Mucosa of descending colon (tissue), 3 donors: ENCODE measurements at places on chromosomes 4 and X. TPM values are rescaled to one million over a fixed set of nuclear protein-coding genes. Genes with fewer than 3 reads are reported as not detected.

GRCh38 chrX:77442728-77443127 is 4.5 kb upstream of the FGF16 start:
- no peak for DNase-seq

DNA sequence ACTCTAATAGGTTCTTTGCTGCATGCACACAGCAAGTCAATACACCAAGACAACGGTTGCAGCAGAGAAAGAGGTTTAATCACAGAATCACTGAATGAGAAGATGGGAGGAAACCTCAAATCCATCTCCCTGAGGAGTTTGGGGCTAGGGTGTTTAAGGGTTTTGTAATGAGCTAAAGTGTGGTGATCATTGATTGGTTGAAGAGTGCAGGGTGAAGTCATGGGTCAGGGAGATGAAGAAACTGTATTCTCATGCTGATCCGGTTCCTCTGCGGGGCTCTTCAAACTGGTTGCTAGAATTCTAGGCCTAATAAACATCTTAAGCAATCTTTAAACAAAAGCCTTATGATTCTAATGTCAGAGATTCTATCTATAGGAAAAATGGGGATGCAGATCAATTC is 432.5 kb upstream of the FAM47C start:
- no peak for DNase-seq

GRCh38 chrX:11269996-11270395 is 23.2 kb upstream of the AMELX start:
- DNase-seq, result no peak

DNA sequence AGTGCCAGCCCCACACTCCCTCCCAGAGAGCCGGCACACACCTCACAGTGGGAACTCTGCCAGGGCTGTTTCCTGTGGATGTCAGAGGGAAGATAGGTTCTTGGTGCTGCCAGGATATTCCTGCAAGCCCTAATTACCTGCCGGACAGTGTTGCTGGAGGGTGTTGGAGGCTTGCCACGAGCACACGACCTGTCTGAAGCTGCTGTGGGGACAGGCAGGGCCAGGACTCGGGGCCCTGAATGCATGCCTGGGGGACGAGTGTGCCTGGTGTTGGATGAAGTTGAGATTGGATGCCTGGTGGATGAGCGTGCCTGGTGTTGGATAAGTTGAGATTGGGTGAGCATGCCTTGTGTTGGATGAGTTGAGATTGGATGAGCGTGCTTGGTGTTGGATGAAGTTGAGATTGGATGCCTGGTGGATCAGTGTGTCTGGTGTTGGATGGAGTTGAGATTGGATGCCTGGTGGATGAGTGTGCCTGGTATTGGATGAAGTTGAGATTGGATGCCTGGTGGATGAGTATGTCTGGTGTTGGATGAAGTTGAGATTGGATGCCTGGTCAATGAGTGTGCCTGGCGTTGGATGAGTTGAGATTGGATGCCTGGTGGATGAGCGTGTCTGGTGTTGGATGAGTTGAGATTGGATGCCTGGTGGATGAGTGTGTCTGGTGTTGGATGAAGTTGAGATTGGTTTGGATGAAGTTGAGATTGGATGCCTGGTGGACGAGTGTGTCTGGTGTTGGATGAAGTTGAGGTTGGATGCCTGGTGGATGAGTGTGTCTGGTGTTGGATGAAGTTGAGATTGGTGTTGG is 23.2 kb upstream of the UVSSA start:
- no peak for DNase-seq

DNA sequence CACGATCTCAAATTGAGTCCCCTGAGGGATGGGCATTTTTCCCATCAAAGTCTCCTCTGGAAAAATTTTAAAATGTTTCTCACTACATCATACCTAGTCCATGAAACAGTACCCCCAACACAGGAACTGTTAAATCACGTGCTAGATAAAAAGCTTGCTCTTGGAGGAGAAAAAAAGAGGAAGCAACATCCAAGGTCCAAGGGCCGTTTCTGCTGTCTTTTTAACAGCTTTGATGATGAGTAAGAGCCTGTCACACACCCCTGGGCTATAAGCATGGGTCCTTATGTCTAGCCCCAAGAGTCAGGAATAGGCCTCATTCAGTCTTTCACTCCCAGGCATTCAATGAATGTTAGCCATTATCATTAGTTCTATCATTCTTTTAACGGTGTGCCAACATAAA is 128.9 kb downstream of the SH3KBP1 start:
- no peak for DNase-seq

The PWWP3B gene
- total RNA-seq, result 0.12 TPM

The ARMCX1 gene
- total RNA-seq, result 4.6 TPM

The TRMT44 gene
- total RNA-seq, result 14.0 TPM
